ENCODE measurements at places on chromosomes 3 and 15. TPM values are rescaled to one million over a fixed set of nuclear protein-coding genes. Genes with fewer than 3 reads are reported as not detected.

Gene NTRK3
- 14.7 TPM for total RNA-seq

Gene HRG
- not detected for total RNA-seq

Gene CLRN1
- 0.31 TPM for total RNA-seq

Gene MTHFS
- 25.4 TPM for total RNA-seq

Gene BUB1B
- total RNA-seq: 26.4 TPM

Gene SAMD7
- total RNA-seq: not detected

Gene SMCO1
- total RNA-seq: 19.6 TPM

Gene CELSR3
- 0.51 TPM for total RNA-seq

Gene STRIT1
- 3.9 TPM for total RNA-seq

Gene ARNT2
- total RNA-seq: 6.9 TPM

Gene UBA5
- total RNA-seq: 63.6 TPM

Gene ARHGAP31
- total RNA-seq: 16.4 TPM

Gene DHFR2
- total RNA-seq: 7.2 TPM

Gene ADAMTS7
- 16.3 TPM for total RNA-seq

Gene ADAMTSL3
- total RNA-seq: 29.2 TPM

Gene FGF12
- total RNA-seq: 7.2 TPM

Gene FOXB1
- total RNA-seq: not detected

Gene TGM4
- not detected for total RNA-seq

Gene CPA3
- total RNA-seq: 10.2 TPM

Gene PLA2G4B
- 10.7 TPM for total RNA-seq

Gene CFAP91
- total RNA-seq: 2.1 TPM

Gene VGLL3
- total RNA-seq: 30.6 TPM

Gene NAALADL2
- total RNA-seq: 76.0 TPM

Gene ITIH1
- not detected for total RNA-seq

Gene DLEC1
- 0.10 TPM for total RNA-seq

Gene OR5K3
- total RNA-seq: not detected

Gene IL17RB
- 1.0 TPM for total RNA-seq

Gene IGSF11
- total RNA-seq: 4.0 TPM

Gene CCK
- not detected for total RNA-seq

Gene SCN11A
- total RNA-seq: 2.3 TPM

Gene RTP1
- total RNA-seq: 1.0 TPM

Gene DNAH12
- total RNA-seq: 0.21 TPM

Gene MED12L
- 8.5 TPM for total RNA-seq

Gene CPN2
- total RNA-seq: not detected

Gene SRGAP3
- 19.7 TPM for total RNA-seq

Gene NSUN3
- total RNA-seq: 14.2 TPM

Gene SELENOT
- total RNA-seq: 43.9 TPM

Gene CDCP1
- 8.1 TPM for total RNA-seq

Gene EIF3J
- 83.3 TPM for total RNA-seq

All from tongue (tissue), 3 donors.